Neural progenitor cell (in vitro differentiated cells): ENCODE measurements at places on chromosomes 11 and 22.

DNA sequence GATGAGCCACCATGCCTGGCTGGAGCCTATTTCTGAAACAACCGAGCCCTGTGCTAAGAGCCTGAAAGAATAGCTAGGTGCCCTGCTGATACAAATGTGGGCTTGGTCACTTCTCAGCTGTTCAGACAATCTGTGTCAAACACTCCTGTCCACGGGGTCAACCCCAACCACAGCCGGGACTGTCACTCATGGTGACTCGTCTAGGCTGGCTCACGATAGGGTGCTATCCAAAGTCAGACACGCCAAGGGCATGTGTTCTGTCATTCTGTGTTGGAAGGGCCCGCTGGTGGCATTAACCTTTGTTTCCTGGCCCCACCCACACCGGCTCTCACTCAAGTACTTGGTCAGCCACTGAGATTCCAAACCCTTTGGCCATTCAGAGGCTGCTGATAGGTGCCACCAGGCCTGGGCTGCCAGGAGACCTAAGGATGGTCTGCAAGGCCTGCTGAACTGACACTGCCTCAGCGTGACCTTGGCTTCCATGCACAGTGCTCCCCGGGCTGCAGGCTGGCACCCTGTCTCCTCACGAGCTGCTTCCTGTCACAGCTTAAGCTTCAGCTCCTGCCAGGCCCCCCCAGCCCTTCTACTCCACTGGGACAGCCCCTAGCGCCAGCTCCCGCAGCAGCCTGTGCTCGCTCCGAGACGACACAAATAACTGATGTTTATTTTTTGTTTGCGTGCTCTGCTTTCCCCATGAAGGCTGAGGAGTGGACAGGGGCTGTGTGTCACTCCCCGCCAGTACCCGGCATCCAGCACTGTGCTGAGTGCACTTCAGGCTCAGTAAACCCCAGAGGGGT, 14.2 kb upstream of the CDC42BPG start:
- H3K4me1 ChIP-seq: peaks cover 18% of the 10 kb centered on the region
- no peak for DNase-seq
- H3K27me3 ChIP-seq: no peaks in the 10 kb centered on the region

- peak overlapping the region; percentile 22 for H3K27ac ChIP-seq
- H3K27me3 ChIP-seq: no peaks in the 10 kb centered on the region
These were observed 1.1 kb downstream of the MTMR2 start for GRCh38 chr11:95922536-95923438.

DNA sequence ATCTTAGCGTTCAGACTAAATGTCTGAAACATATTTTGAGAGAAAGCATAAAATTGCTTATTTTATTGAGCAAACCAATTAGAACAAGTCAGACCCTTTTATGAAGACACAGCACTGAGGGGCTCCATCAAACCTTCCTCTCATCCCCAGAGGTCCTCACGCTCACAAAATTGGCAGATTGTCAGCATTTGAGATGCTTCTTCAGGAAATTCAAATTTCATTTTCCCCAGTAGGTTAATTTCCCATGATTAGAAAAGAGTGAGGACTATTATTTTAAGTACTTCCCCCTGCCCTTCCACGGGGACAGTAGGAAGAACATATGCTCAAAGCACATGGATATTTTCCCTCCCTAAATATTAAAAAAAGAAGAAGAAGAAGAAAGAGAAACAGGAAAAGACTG, 851.8 kb downstream of the BRD1 start:
- H3K4me3 ChIP-seq: no peak overlapping the region
- H3K4me1 ChIP-seq: peaks cover 5% of the 10 kb centered on the region

DNA sequence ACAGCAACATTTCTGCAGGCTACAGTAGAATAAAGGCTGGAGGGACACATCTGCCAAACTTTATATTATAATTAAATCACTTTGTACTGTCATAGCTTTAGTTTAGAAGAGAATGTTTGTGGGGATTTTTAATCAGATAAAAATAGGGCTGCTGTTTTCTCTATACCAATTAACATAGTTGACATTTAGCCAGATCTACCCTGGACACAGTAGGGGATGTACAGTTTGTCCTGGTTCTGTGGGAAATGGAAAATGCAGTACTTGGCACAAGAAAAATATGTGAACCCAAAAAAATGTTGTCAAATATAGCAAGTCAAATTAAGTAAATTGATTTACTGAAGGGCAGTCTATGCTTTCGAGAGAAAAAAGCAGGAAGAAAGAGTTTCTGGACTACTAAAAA, 20.8 kb upstream of the PICALM start:
- no peaks in the 10 kb centered on the region for H3K27me3 ChIP-seq
- no peak overlapping the region for H3K4me3 ChIP-seq
- no peaks in the 10 kb centered on the region for H3K36me3 ChIP-seq
- DNase-seq: no peak
- H3K4me1 ChIP-seq: no peaks in the 10 kb centered on the region

DNA sequence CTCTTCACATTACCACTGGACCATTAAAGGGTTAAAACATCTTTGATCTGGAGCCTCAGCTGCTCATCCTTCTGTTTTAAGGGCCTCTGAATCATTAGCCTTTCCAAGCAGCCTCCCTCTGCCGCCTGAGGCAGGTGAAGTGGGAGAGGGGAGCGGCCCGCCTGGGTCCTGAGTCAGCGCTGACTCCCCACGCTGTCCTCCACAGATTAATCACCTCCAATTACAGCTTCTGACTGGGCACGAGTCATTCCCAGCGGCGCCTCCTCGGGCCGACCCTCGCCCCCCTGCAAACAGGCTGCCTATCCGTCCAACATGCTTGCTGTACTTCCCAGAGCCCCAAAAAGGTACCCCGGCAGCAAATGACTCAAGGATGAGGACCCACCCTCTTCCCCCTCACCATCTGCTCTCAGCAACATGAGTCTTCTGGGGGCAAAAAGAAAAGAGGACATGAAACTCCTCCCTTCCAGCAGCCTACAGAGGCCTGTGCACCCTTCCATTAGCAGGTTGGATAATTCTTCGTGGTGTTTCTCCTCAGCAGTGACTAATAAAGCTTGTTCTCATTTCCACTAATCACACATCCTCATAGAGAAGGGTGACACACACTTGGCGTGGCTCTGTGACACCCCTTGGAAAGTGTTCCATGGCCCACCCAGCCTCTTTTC, 44.3 kb upstream of the JAM3 start:
- H3K4me3 ChIP-seq: no peak overlapping the region
- H3K27me3 ChIP-seq: peaks cover 25% of the 10 kb centered on the region
- no peak for DNase-seq
